ENCODE measurements at places on chromosomes 6 and 20.

- DNase-seq = no peak
These were observed 229.5 kb upstream of the DTNBP1 start for GRCh38 chr6:15892369-15892768.

- no peak for DNase-seq
These were observed 744.4 kb downstream of the GRIK2 start for GRCh38 chr6:102137859-102138258.

- no peak for DNase-seq
These were observed 4.7 kb upstream of the TRMT11 start for GRCh38 chr6:125981571-125982185.

DNA sequence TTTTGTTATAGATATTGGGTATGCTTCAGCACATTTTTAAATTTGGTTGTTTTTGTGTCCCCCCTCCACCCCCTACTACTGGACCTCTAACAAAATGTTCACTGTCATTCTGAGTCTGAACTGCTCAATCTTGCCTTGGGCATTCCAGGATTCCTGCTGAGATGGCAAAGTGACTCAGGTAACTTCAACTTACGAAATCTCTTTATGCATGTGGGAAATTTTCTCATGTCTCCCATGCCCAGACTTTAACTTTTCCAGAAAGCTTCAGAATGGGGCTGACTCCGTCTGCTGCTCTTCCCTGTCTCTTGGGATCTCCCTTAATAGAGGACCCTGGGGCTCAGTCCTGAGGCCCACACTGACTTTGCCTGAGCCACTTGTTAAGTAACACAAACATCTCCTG lies 14.0 kb downstream of the CYP39A1 start:
- no peak for DNase-seq

DNA sequence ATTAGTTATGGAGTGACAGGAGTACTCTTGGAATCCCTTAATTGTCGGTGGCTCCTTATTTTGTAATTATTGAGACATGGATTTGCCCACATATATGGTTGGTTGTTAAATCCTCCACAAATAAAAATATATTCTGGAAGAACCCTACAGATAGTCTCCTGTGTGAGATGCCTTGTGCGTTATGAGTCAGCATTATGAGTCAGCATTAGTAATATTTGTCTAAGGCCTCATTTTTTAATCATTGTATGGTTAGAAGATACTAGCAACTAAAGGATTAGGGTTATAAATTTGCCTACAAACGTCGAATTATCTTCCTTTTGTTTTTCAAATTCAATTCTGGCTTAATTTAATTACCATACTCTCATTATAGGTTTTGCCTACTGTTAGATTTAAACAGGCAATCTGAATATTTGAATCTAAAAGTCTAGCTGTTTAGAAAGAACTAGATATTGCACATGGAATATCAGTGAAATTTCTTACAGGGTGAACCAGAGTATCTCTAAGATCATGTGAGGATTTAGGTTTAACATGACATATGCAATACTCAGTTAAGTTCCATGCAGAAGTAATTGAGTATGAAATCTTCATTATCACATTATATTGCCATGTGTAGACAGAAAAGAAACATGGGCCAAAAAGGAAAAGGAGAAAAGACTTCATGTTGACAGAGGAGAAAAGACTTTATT lies 5.9 kb downstream of the C6orf58 start:
- DNase-seq = no peak

GRCh38 chr6:166738386-166739116 lies 111.5 kb upstream of the RPS6KA2 start:
- DNase-seq = no peak

DNA sequence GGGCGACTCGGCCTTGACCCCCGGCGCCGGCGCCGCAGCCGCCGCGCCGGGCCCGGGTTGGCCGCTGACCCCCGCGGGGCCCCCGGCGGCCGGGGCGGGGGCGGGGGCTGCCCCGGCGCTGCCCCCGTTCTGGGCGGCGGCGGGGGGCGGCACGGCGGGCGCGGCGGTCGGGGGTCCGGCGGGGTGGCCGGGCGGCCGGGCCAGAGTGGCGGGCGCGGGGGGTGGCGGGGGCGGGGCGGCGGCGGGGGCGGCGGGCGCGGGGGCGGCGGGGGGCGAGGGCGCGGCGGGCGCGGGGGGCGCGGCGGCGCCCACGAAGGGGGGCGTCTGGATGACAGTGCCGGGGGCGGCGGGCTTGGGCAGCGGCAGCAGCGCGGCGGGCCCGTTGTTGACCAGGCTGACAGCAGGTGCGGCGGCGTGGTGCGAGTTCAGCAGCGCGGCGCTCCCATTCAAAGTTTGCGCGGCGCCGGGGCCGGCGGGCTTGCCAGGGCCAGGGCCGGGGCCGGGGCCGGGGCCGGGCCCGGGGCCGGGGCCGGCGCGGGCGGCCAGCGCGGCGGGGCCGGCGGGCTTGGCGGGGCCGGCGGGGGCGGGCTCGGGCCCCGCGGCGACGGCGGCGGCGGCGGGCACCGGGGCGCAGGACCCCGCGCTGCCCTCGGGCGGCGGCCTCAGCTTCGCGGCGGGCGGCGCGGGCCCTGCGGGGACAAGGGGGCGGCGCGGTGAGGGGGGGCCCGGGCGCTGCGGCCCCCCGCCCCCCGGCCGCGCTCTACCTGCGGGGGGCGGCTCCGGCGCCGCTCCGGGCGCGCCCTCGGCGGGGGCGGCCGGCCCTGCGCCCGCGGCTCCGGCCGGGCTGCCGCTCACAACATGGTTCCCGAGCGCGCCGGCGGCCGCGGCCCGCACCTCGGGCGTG lies 659 bp downstream of the TAF4 start:
- peak; percentile 7 for DNase-seq

- DNase-seq = no peak
These were observed 14.5 kb downstream of the FERMT1 start for GRCh38 chr20:6108330-6108729.

GRCh38 chr20:58981628-58982364 lies 740 bp downstream of the NELFCD start:
- no peak for DNase-seq

DNA sequence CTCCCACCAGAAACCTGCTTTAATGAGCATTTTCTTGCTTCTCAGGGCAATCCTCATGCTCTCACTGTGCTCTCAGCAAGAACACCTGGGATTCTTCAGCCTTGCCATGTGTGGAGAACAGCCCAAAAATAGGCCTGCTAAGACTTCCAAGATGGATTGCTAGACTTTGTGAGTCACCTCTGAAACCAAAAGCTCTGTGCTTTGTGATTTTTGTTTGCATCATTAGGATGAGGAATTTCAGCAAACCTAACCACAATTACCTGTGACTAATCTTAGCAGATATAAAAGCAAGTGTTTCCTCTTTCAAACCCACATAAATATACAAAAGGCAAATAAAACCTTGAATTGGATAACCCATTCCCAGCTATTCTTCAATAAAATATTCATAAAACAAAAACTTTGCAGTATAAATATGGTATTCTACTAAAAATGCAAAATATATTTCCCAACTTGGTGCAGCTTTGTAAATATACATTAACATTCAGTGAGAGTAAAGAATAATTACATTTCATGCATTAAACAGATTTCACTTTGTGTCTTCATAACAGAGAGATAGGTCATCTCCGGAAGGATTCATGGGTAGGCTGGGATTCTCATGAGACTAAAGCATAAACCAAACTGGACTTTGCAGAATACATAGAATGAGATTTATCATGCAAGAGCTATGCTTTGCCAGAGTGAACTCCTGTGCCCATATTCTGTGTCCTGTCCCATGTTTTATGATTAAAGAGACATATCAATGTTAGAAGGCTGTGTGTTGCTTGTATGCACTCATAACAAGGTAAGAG lies 33.5 kb downstream of the TPBG start:
- no peak for DNase-seq

- DNase-seq = no peak
These were observed 11.0 kb downstream of the SULF2 start for GRCh38 chr20:47774131-47774777.

- DNase-seq = no peak
These were observed 4.6 kb upstream of the NAA20 start for GRCh38 chr20:20012541-20012940.

GRCh38 chr6:129108337-129108736 lies 225.4 kb downstream of the LAMA2 start:
- no peak for DNase-seq

DNA sequence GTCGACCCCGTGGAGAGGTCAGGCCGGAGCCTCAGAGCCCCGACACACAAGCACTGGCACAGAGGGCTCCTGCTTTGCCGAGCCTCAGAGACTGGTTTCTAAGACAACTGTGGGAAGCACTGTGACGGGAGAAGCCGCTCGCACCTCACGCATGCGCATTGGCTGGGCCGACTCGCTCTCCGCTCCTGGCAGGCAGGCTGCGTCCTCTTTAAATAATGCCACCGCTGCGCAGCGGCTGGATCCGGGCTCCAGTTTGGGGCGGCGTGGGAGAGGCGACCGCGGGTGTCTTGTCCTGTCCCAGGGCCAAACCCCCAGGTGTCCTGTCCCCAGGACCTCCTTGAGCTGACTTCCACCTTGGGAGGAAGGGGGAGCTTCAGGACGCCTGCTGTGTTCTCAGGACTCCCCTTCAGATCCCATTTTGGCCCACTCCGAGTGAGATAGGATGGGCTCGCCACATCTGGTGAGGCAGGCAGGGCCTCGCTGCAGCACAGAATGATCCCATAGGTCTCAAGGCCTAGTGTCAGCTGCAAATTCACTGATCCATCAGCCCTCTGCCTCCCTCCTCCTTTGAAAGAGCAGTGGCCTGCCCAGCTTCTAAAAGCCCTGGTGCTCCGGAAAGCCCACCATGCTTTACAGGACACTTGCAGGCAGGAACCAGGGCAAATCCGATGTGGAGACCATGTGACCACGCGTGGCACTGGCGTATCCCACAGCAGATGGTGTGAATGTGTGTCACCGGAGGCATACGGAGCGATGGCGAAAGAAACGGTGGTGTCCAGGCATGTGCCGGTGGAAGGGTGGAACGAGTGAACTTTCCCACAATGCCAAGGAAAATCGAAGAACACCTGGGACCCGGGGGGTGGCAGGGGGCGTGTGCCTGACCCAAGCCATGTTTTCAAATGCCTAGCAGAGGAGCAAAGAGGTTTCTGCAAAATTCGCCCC lies 169.3 kb upstream of the ZNF337 start:
- peak; percentile 77 for DNase-seq

DNA sequence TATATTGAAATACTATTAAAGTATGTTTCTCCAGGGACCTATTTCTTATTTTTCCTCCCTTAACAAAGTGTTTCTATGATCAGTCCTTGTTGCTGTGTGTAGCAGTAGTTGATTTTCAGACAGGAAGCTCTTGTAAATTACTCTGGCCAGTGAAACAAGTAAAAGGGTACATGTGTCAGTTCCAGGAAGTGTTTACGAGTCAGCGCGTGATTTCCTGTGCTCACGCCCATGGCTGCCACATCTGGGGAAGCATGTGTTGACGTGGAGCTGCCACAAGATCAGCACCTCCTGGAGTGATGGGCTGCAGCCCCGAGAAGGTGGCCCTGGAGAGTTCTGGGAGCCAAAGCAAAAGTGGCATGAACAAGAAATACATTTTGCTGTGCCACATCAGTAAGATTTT lies 38.6 kb upstream of the GGTLC1 start:
- DNase-seq = peak; percentile 82

DNA sequence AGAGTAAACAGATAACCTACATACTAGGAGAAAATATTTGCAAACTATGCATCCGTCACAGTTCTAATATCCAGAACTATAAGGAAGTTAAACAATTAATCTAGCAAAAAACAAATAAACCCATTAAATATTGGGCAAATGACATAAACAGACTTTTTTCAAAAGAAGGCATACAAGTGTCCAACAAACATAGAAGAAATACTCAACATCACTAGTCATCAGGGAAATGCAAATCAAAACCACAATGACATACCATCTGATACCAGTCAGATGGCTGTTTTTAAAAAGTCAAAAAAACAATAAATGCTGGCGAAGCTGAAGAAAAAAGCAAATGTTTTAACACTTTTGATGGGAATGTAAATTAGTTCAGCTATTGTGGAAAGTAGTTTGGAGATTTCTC lies 1117.7 kb upstream of the MAP3K7 start:
- DNase-seq = no peak

DNA sequence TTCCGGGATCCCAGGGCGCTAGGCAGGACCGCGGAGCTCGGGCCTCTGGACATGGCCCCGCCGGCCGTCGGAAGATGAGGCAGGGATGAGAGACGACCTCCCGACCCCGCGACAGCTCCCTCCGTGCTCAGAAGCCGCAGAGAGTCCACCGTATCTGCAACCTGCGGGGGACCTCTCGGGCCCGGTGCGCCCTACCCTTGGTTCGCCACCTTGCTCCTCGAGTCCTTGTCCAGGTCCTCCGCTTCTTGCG lies 301 bp downstream of the PPP1R3D start:
- DNase-seq = no peak

- no peak for DNase-seq
These were observed 189.7 kb downstream of the EDN1 start for GRCh38 chr6:12479881-12480280.

GRCh38 chr6:169898788-169899480 lies 147.5 kb downstream of the ERMARD start:
- DNase-seq = no peak

DNA sequence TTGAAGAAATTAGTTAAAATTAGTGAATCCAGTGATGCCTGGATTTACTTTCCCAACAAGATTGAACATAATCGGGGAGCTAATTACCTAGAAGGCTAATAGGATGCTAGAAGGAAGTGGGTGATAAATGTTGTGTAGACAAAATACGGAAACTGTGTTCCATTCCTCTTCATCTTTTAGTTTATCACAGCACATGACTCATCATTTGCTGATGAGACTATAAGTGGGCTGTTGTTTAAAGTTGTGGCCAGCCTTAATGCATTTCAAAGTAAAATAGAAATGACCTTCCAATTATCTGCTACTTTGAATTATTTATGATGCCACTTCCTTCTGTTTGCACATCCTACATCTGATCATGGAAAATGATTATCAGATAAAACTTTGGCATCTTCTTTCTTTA lies 43.4 kb downstream of the OGFRL1 start:
- no peak for DNase-seq

GRCh38 chr6:128686084-128686483 lies 165.7 kb upstream of the PTPRK start:
- DNase-seq = no peak

DNA sequence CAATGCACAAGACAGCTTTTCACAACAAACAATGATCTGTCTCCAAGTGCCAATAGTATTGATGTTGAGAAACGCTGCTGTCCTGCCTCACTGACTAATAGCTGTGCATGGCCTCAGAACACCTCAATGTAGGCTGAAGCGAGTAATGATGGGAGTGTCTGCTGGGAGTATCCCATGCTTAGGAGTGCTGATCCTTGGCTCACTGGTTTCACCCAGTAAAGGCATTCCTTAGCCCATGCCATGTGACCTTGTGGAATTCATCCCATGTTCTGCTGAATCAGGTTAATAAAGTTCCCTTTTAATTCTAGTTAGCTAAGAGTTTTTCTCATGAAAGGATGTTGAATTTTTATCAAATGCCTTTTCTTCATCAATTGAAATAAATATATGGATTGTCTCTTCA lies 3.8 kb upstream of the WFDC12 start:
- DNase-seq = no peak

- DNase-seq = peak; percentile 100
These were observed 3.1 kb upstream of the GPSM3 start for GRCh38 chr6:32195652-32195901.

- DNase-seq = no peak
These were observed 167.8 kb downstream of the LRFN2 start for GRCh38 chr6:40419377-40419776.

Measured in stimulated activated CD4-positive, alpha-beta T cell treated with anti-CD3 and anti-CD28 coated beads, Interleukin-1b, Interleukin-23, amount 100 ng/mL, for 48 hours (primary cell).